ENCODE measurements at places on chromosomes 3 and 15.

- DNase-seq, result no peak
Measured at GRCh38 chr3:154095832-154096421, 25.3 kb upstream of the ARHGEF26 start.

DNA sequence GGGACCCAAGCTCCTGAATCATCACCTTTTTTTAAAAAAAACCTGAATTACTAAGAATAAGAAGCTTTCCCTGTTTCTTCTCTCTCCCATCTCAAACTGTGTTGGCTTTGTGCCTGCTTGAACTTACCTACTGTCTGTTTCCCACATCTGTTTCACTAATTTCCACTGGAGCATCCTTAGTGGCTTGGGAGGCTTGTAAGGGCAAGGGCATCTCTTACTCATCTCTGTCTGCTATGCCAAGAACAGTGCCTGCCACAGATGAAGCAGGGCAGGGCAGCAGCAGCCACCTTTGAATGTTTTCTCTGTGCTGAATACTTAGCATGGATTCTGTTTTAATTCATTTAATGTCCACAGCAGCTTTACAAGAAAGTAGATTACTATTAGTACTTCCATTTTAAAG is 42.3 kb downstream of the SNRK start:
- no peak for DNase-seq

- DNase-seq, result no peak
Measured at GRCh38 chr3:43363621-43364266, 77.4 kb downstream of the SNRK start.

- no peak for DNase-seq
Measured at GRCh38 chr3:157861076-157861765, 245.0 kb downstream of the SHOX2 start.

- DNase-seq, result no peak
Measured at GRCh38 chr3:50583897-50584296, 14.6 kb downstream of the HEMK1 start.

GRCh38 chr3:132536442-132537153 is 60.5 kb upstream of the ACKR4 start:
- no peak for DNase-seq

DNA sequence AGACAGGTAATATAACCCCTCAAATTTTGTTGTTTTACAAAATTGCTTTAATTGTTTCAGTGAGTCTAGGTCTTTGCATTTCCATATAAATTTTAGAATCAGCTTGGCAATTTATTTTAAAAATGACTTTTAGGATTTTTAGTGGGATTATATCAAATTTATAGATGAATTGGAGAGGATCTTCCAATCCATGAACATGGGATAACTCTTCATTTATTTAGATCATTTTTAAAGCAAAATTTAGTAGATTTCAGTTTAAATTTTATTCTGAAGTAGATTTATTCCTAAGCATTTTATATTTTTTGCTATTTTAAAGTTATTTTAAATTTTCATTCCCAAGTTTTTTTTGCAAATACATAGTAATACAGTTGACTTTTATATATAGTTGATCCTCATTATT is 58.1 kb upstream of the THSD4 start:
- DNase-seq, result no peak

DNA sequence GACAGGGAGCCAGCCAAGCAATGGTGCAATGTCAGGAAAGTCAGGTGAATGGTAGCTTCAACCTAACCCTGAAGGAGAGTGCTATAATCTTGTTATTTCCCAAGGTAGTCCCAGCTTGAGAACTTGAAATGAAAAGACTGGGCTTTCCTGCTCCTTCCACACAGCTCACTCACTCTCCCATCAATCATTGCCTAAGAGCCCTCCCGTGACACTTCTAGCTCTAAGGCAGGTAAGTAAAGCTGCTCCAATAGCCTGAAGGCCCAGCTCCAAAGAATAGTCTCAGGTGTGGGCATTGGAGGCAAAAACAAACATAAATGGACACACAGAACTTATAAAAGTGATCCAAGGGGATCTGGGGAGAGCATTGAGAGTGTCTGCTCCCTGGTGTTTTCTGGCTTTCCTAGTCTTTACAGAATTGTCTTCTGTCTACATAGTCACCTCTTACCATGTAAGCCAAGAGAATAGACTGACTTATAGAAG is 63.1 kb upstream of the TBC1D5 start:
- DNase-seq, result no peak

GRCh38 chr15:86439614-86440013 is 359.9 kb downstream of the AGBL1 start:
- no peak for DNase-seq

- DNase-seq, result peak; percentile 14
Measured at GRCh38 chr3:28576614-28577200, 228.1 kb upstream of the AZI2 start.

- DNase-seq, result no peak
Measured at GRCh38 chr15:89196994-89197393, 24.4 kb downstream of the RLBP1 start.

DNA sequence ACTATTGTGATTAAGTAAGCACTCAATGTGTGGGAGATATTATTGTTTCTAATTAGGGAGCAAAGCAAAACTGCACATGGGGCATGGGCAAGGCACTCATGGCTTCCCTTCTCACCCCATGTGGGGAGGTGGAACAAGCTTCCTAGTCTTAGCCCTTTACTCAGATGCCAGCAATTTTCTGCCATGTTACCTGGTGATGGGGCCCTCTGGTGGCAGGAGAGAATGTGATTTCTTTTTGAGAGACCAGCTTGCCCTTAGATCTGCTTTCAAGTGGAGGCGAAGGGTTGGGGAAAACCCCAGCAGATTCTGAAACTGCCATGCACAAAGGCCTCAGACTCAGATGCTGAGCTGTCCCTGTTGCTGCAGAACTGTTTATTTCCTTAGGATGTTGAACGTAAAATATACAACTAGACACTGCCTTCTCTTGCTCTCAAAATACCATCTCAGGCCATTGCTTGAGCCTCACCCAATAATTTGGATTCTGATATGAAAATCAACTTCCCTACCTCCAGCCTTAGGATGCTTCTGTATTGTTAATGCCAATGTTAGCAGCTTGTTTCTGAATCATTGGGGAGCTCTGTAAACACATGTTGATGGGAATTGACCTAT is 130.2 kb upstream of the TPRG1 start:
- peak; percentile 71 for DNase-seq

GRCh38 chr3:121752261-121752660 is 2.7 kb upstream of the GOLGB1 start:
- no peak for DNase-seq

- DNase-seq, result no peak
Measured at GRCh38 chr3:166660962-166661361, 719.1 kb downstream of the ZBBX start.

GRCh38 chr3:136899622-136900158 is 37.7 kb downstream of the NCK1 start:
- DNase-seq, result no peak

GRCh38 chr3:186980989-186981388 is 50.7 kb downstream of the ST6GAL1 start:
- DNase-seq, result no peak

DNA sequence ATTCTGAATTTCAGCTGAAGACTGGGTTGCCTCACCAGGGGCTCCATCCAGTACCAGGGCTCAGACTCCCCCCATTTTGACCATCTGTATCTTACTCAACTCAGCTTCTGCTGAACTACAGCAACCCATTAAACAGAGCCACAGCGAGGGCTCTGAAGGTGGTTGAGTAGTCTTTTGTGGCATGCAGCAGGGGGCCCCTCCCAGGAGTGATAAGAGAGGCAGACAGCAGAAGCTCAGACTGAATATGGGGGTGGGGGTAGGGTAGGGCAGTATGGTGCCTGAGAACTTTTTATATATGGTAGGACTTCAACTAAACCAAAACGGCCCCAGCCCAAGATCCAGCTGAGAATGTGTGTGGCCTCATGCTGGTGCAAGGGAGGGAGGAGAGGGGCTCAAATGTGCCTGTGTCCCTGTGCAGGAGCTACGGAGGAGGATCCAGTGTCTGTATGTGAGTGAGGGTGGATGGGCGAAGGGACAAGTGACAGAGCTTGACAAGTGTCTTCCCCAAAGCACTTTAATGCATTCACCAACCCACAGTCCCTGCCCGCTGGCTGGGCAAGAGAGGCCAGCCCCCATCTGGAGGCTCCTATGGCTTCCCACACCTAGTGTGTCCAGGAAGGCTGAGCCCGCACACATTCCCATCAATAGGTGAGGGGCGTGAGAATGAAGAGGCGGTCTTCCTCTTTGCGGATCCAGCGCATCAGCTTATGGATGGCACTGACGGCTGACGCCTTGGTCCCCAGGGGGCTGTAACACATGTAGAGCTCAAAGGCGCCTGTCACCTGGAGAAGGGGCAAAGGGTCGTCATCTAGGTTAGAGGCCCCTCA is 4.9 kb upstream of the MST1R start:
- DNase-seq, result no peak

GRCh38 chr15:99155961-99156443 is 51.1 kb downstream of the SYNM start:
- no peak for DNase-seq

DNA sequence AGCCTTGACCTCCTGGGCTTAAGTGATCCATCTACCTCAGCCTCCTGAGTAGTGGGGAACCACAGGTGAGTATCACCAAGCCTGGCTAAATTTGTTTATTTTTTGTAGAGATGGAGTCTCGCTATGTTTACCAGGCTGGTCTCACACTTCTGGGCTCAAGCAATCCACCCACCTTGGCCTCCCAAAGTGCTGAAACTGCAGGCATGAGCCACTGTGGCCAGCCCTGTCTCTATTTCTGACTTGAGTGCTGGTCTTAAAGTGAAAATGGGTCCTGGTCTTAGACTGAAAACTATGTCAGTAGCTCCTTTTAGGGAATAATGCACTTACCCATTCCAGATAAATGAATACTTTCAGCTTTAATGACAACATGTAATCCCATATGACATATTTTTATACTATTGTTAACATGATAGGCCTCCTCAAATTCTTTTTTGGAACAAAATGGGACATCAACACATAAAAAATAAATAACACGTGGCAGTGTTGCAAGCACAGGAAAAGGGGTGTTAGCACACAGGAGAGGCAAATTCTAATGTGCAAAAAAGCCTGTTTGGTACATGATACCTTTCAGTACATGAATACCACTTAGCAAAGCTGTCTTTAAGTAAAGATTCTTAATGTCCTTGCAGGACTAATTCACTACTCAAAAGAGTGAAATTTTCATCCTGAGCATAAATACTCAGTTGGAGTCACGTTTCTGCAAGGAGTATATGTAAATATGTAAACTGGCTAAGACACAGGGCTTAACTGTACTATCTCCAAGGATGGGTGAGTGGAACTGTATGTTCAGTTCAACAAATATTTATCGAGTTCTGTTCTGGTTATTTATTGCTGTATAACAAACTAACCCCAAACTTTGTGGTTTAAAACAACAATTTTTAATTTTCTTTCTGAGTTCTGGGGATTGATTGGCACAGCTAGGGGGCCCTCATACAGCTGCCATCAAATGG is 194.7 kb downstream of the NR1D2 start:
- no peak for DNase-seq

GRCh38 chr3:50192689-50193141 is 1.3 kb downstream of the GNAT1 start:
- peak; percentile 92 for DNase-seq

GRCh38 chr15:50287324-50288116 is 22.0 kb upstream of the HDC start:
- DNase-seq, result no peak

DNA sequence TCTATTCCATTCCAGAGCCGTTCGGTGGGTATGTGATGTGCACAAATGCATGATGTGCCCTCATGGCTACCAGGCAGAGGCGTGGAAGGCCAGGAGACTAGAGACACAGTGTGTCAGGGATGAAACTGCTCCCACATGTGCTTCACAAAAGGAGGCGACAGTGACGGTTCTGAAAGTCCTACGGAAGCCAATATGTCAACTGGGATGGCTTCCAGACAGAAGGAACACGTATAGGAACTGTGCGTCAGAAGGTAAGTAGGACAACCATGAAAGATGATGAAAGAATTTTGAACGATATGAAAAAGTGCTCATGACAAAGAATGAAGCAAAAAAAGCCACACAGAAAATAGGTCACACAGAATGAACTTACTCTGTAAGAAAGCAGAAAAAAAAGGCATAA is 34.1 kb downstream of the GLB1 start:
- no peak for DNase-seq

GRCh38 chr3:5756443-5756842 is 568.9 kb downstream of the EDEM1 start:
- DNase-seq, result no peak

- no peak for DNase-seq
Measured at GRCh38 chr15:77688693-77689092, 56.0 kb upstream of the LINGO1 start.

GRCh38 chr15:88779944-88780343 is 23.3 kb upstream of the ACAN start:
- no peak for DNase-seq

- DNase-seq, result no peak
Measured at GRCh38 chr3:70603103-70603502, 290.7 kb upstream of the MDFIC2 start.

DNA sequence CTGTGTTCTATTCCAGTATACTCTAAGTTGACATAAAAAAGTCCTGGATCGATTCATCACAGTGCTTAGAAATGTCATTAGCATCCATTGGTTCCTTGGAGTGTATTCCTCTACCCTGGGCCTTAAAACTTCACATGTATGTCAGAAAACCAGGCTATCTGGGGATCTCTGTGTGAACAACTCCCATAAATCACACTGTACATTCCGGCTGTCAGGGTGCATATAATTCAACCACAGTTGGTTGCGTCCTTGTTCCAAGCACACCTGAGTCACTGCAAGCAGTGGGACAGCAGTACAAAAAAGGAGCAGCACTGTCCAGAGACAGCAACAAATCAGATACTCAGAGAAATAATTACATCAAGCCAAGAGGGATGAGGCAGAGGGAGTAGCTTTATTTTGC is 52.4 kb downstream of the PDZRN3 start:
- no peak for DNase-seq

DNA sequence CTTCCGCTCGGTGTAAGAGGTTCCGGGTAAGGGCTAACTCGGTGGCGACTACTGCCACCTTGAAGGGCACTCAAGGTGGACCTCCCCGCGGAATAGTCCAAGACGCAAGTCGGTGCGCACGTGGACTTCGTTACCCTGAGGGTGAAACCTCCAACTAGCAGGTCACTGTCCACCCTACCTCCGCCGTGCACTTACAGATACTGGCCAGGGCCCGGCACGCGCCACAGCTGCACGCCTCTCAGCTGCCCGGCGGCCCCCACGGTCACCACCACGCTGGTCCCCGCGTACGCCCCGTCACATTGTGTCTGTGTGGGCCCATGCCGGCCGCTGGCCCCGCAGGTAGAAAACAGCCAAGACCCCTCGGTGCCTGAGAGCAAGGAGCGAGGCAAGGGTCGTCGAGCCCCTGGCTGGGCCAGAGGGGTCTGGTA is 1.1 kb downstream of the LTK start:
- DNase-seq, result no peak

DNA sequence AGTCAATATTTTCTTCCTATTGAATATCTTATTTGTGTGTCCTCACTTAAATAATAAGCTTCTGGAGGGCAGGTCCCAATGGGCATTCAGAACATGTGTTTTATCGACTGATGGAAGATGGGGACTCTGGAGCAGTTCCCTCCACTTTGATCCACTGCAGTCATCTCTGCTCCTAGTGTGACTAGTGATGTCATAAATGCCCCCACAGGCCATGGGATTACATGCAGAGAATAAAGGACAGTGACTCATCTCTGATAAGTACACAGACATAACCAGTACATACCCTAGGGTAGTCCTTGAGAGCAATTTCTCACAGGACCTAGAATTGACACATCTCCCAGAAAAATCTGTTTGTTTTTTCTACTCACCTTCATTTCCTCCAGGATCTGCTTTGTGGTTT is 49.4 kb upstream of the FMN1 start:
- DNase-seq, result no peak
